ENCODE measurements at places on chromosomes 3 and 15.

GRCh38 chr3:40086890-40087883 is 222.3 kb upstream of the EIF1B start:
- no peak for DNase-seq

DNA sequence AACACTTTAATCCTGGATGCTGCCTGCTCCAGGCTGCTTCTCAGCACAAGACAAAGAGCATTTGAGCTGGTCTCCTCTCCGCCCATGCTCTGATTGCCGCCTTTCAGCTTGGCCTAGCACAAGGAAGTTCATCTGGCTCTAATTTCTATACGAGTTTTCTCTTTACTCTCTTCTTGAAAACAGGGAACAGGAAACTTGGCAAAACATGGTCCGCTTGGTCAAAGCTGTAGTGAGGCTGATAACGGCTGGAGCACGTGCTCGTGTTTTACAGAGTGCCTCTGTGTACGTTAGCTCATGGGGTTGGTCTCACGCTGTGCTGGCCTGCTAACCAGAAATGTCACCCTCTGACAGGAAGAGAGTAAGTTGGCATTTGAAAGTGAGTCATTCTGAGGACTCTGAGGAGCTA is 19.2 kb downstream of the RARRES1 start:
- peak; percentile 29 for DNase-seq

GRCh38 chr3:195616681-195617080 is 32.9 kb upstream of the APOD start:
- no peak for DNase-seq

- no peak for DNase-seq
Measured at GRCh38 chr15:79365765-79366164, 54.9 kb downstream of the TMED3 start.

DNA sequence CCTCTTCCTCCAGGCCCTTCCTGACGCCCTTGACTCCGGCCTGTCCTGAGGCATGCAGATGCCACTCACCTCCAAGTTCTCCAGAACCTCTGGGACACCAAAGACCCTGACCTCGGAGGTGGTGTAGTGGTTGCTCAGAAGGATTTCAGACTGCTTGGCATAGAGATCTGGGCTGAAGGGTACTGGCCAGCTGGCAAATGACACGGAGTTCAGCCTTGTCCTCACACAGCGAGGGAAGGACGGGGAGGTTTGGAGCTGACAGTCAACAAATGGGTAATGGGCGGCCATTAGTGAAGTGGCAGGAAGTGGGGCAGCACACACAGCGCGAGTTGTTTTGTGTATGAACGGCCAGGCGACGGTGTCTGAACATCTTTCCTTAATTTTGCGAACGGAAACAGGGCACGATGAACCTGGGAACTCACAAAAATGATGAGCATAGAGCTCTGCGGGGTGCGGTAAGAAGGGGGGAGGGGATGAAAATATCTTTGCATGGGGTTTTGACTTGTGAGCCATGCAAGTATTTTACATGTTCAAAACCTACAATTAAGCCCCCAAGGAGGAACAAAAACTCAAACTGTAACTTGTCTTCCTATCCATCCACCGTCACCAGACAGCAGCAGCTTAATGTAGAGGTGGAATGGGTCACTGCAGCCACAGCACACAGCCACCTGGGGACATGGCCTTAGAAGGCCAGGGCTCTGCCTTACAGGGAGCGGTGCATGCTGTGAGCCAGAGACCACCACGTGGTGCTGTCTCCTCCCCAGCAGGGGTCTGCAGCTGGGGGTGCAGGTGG is 43.6 kb upstream of the RPL32 start:
- no peak for DNase-seq

- DNase-seq, result no peak
Measured at GRCh38 chr3:111285184-111285538, 213.5 kb downstream of the NECTIN3 start.

Data from neural progenitor cell (in vitro differentiated cells).